C1 segment of cervical spinal cord (tissue), 14 donors: ENCODE measurements at places on chromosomes 3 and 15.

GRCh38 chr3:168085491-168086119 is 10.1 kb downstream of the GOLIM4 start:
- DNase-seq: no peak

- DNase-seq: no peak
These were observed 18.6 kb downstream of the POMGNT2 start for GRCh38 chr3:43087249-43087776.

DNA sequence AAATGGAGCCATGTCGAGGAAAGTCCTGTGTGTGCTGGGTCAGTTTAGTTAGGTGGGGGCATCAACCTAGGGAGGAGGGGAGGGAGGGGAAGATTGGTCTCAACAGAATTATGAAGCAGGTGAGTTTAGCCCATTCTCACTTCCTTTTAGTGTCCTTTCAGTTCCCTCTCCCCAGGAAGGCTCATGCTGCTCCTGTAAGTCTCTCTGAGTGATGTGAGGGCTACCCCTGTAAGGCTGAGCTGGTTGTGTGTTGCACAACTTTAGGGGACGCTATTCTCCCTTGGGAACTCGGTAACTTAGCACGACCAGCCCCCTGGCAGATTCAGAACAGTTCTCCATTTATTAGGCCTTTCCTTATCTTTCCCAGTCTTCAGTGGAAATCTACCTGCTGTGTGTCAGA is 21.2 kb downstream of the IL5RA start:
- no peak for DNase-seq

GRCh38 chr3:126118591-126118990 is 34.7 kb upstream of the SLC41A3 start:
- no peak for DNase-seq

GRCh38 chr3:64203969-64204908 is 21.0 kb downstream of the PRICKLE2 start:
- DNase-seq: no peak
